ENCODE measurements at places on chromosomes 3 and 15.

DNA sequence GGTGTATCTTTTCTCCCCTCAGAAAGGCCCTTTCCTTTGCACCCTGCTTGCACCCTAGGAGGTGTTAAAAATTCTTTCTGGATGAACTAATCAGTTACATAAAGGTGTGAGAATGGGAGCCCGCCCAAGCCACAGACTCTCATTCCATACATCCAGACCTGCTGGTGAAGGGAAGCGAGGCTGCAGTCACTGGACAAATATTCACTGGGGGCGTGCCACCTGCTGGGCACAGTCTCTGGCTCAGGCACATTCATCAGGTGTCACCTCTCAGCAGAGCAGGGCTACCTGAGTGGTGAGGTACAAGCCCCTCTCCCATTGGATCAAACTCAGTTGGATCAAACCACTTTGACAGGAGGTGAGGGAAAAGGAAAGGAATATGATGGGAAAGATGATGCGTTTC, 52.0 kb downstream of the NTRK3 start:
- no peak for DNase-seq

DNA sequence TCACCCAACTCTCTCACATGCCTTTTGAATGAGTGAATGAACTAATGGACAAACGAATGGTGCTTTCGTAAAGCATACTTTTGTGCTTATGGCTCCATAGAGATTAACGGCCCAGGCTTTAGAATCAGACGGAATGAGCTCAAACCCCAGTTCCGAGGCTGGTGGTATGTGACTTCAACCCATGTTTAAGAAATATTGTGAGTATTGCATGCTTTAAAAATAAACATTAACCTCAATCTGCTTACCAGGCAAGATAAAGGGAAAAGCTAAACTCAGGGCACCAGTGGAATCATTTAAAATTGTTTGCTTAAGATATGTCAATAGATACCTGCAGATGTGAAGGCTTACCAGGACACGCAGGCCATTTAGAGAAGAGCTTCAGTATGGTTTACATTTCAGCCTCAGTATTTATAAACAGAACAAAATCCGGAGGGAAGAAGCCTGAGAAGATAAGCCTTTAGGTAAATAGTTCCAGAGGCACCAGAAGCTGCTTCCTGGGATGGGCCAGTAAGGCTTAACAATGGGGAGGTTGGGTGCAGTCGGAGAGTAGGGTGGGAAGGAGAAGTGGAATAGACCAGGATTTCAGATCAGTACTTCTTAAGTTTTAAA, 186.4 kb downstream of the ADAMTS9 start:
- no peak for DNase-seq

- DNase-seq: no peak
Observed at GRCh38 chr3:150602426-150603152, 532 bp upstream of the SELENOT start.

- no peak for DNase-seq
Observed at GRCh38 chr3:141764045-141764444, 837 bp downstream of the GRK7 start.

DNA sequence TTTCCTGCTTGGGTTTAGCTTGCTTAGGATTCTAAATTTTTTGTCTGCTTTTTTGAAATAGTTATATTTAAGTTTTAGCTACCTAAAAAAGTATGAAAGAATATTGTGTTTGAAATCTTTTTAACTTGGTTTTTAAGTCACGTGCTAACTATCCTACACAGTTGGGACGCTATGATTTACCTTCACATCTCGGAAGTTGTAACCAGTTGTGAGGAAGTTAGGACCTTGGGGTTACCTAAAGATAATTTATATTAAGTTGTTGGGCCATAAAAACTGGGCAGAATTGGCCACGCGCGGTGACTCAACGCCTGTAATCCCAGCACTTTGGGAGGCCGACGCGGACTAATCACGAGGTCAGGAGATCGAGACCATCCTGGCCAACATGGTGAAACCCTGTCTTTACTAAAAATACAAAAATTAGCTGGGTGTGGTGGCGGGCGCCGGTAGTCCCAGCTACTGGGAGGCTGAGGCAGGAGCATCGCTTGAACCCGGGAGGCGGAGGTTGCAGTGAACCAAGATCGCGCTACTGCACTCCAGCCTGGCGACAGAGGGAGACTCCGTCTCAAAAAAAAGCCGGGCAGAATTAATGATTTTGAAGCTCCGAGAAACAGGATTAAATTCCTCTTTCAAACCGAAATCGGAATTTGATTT, 1.0 kb downstream of the ZFAND6 start:
- peak; percentile 60 for DNase-seq

GRCh38 chr15:74906067-74906449, 593 bp downstream of the FAM219B start:
- peak; percentile 23 for DNase-seq

DNA sequence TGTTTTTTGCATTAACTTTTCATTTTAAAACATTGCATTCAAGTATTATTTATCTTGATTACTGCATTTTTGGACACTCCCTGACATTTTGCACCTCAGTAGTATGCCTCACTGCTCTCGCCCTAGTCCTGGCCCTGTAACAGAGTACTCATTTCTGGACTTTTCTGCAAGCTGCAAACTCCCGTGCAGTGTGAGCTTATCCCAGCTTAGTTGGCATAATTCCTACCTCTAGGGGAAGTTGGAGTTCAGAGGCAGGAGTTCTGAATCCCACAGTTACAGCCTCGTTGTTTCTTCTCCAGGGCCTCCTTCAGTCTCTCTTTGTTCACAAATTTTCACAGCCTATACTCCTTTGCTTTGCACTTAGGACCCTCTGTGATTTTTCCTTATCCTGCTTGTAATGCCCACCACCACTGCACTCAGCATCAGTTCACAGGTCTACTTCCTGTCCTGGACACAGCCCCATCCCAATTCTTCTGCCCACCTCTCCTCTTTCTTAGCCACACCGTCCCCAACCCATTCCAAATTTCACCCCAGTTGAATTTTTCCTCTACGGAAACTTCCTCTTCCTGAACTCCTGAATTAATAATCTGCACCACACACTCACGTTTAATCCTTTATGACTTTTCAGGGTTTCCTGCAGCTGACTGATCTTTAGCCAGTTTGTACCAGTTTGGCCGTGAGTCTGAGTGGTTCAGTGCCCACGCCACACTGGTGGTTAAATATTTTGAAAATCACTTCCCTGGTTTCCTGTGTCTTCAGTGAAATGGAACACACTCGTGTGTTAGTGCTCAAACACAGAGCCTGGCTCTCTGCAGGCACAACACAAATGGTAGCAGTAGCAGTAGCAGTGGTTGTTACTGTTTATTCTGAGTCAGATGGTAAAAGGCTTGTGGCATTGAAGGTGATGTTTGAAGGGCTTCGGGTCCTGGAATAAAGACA, 6.3 kb upstream of the CTSH start:
- DNase-seq: no peak

DNA sequence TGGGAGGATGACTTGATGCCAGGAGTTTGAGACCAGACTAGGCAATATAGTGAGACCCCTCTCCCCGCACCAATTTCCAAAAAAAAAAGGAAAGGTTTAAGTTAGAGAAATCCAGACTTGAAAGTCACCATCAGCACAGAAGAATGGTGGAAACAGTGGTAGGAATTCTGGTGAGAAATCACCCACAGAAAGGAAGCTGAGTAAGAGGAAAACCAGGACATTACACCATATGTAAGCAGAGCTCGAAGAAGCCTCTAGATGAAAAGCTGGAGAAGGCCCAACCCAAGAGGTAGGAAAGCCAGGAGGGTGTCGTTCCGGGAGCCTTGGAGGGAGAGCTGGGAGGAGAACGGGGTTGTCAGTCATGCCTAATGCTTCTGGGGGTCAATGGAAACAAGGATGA, 40.5 kb downstream of the RASGRP1 start:
- peak; percentile 41 for DNase-seq

DNA sequence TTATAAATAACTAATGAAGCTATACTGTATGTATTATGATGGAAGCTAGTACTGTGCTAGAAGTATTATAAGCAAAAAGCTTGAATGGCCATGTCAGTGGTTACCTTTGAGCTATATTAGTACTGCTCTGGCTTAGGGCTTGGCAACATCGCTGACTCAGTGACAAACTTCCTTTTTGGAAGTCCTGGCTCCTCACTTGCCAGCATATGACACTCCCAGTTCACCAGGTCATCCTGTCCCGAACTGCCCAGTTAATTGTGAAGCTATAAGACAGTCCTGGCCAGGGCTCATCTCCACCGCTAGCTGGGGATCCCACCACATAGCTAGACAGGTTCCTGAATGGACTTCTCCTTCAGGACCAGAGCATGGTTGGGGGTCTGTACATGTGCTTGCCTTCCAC, 31.9 kb downstream of the RAB8B start:
- peak; percentile 88 for DNase-seq

GRCh38 chr3:61946570-61947324, 385.4 kb downstream of the PTPRG start:
- no peak for DNase-seq

DNA sequence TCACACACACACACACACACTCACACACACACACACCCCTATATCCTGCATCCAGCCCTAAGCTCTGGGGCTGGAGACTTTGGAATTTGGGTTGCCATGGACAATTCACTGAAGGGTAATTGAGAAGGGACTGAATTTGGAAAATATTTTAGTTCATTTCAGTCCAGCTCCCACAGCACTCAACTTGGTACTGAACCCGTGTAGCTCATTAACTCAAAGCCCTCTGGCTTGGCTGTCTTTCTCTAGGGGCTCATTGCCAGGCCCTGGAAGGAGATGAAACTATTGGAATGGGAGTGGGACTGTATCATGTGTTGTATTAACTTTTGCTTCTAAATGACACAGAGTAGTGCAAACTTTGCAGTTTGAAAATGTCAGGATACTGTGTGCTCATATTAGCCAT, 157.3 kb downstream of the EPHB1 start:
- DNase-seq: no peak

GRCh38 chr3:19866751-19867347, 67.2 kb downstream of the EFHB start:
- peak; percentile 70 for DNase-seq

GRCh38 chr3:58670506-58671135, 4.0 kb upstream of the FAM3D start:
- DNase-seq: no peak

GRCh38 chr15:63501256-63502089, 2.9 kb upstream of the USP3 start:
- DNase-seq: peak; percentile 89

GRCh38 chr3:125382298-125382697, 7.2 kb upstream of the ZNF148 start:
- DNase-seq: no peak

DNA sequence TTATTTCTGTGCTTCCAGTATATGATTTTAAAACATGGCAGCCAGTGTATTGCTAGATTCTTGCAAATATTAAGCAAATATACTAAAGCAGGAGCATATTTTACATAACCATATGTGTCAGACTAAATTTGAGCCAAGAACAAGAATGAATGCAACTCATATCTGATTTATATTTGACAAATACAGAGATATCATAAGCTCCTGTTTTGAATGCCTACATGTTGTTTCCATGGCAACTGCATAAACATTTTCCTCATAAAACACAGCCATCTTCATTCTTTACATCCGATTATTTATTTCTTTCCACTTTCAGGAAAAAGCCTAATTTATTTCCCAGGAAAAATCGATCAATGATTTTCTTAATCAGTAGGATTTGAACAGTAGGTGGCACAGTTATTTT, 172.2 kb upstream of the TSPAN3 start:
- DNase-seq: peak; percentile 37

GRCh38 chr3:172286548-172287148, 161.6 kb downstream of the GHSR start:
- no peak for DNase-seq

DNA sequence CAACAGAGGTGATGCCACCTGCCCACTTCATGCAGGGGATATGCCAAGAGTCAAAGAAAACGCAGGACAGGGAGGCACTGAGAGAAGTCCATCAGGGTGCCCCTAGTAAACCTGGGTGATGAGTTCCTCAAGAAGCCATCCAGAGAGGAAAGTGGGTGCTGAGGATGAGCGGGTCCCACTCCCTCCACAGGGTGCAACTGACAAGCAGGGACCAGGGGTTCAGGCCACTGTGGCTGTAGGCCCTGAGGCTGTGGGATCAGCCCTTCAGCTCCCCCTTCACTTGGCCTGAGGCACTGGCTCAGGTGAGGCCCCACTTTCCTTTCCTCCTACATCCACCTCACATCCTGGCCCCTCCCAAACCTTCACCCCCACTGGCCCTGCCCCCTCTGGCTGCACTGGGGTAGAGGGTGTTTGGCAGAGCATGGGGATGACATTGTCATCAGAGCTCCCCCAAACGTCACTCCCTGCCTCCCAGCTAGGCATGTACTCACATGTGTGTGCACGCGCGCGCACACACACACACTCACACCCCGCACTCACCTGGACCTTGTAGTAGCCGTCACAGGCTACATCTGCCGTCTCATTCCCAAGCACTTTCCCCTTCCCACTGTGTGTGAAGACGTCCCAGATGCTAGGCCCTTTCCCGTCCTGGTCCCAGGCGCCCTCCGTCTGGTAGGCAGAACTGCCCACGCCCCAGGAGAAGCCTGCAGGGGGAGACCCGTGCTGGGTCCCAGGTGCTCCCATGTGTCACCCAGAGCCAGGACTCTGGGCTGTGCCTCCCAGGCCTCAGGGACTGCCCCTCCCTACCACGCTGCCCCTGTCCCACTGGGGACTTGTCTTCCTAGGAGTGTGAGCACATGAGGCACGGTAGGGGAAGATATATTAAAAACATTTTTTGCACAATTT, 1.4 kb downstream of the LCTL start:
- no peak for DNase-seq

DNA sequence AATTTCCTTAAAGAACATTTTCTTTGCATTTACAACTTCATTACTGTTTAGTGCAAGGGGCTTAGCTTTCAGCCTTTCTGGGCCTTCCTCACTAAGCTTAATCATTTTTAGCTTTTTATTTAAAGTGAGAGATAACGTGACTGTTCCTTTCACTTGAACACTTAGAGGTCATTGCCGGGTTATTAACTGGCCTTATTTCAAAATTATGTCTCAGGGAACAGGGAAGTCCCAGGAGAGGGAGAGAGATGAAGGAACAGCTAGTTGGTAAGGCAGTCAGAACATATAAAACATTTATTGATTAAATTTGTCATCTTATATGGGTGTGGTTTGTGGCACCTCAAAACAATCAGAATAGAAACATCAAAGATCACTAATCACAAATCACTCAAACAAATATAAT, 268.7 kb downstream of the TIGIT start:
- no peak for DNase-seq

GRCh38 chr3:97021778-97022177, 207.4 kb downstream of the EPHA6 start:
- no peak for DNase-seq

GRCh38 chr15:63726491-63726890, 107.3 kb downstream of the HERC1 start:
- no peak for DNase-seq

Measured in lung microvascular endothelial cell (primary cell).